ENCODE measurements at places on chromosomes 5 and 9. TPM values are rescaled to one million over a fixed set of nuclear protein-coding genes. Genes with fewer than 3 reads are reported as not detected.

DNA sequence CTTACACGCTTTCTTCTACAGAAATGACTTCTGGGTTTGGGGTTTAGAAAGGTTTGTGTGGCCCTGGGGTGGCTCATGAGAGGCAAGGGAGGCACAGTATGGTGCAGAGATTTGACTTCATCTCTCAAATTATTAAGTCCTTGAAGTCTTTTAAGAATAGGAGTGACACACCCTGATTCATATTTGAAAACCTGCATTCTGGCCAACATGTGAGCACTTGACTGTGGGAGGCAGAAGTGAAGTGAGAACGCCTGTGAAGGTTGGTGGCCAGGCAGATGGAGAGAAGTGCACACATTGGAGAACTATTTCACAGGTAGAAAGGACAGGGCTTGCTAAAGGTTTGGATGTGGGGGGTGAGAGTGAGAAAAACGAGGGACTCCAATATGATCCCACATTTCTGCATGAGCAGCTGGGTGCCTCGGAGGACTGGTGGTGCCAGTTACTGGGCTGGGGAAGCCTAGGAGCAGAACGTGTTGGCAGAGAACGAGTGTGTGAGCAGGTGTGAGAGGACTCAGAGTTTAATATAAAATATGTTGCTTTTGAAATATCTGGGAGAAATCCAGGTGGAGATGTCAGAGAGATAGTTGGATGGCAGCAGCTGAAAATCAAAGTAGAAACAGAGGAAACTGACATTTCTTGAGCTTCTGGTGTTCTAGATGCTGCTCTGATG is 240.0 kb upstream of the ADAMTSL1 start:
- DNase-seq = no peak

Gene CNOT8
- total RNA-seq = 68.4 TPM

Gene CCL21
- not detected for total RNA-seq

DNA sequence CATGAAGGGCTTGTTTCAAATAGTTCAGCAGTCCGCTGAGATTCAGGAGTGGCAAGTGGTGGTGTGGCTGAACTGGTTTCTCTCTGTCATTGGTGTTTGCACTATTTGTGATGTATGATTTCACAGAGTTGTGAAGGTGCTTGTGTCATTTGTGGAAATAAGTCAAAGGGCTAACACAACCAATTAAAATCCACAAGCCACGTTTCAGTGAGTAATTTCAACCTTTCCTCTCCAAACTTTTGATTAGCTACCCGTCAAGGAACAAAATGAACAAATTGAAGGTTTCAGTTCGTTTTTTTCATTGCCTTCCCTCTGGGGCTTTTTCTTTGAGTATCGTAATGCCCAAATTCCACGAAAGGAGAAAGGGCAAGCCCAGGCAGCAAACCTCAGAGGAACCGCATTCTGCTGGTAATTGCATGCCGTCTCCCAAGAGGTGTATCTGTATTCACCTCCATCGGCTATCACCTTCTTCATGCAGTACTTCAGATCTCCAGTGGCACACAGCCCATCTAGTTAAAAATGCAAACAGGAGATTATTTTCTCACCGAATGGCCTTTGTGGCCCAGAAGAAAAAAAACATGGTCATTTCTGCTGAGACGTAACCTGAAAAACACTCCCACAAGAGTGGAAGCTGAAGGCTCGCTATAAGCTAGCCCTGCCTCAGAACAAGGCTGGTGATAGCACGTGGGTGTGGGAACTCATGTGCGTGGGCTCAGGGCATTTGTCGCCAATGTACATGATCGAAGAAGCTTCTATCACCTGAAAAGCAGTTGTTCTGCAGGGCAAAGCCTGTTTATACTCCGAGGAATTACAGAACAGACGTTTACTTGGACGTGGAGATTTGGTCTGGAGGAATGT is 197.1 kb downstream of the NR3C1 start:
- DNase-seq = no peak
